ENCODE measurements at places on chromosomes 3 and 15. TPM values are rescaled to one million over a fixed set of nuclear protein-coding genes. Genes with fewer than 3 reads are reported as not detected.

The GOLGA6L9 gene
- total RNA-seq: 1.0 TPM

The GOLGA6B gene
- not detected for total RNA-seq

The WDR5B gene
- 2.4 TPM for total RNA-seq

The CGNL1 gene
- total RNA-seq: 11.2 TPM

The CCDC9B gene
- 155 TPM for total RNA-seq

The ZPLD1 gene
- total RNA-seq: not detected

The ROPN1B gene
- total RNA-seq: 4.6 TPM

Measured in Right ventricle myocardium superior (tissue), 1 donor.